ENCODE measurements at places on chromosomes 1 and 21.

GRCh38 chr21:16388291-16388690 is 658.5 kb downstream of the USP25 start:
- DNase-seq = no peak

GRCh38 chr1:225159793-225160192 is 230.3 kb downstream of the DNAH14 start:
- no peak for DNase-seq

DNA sequence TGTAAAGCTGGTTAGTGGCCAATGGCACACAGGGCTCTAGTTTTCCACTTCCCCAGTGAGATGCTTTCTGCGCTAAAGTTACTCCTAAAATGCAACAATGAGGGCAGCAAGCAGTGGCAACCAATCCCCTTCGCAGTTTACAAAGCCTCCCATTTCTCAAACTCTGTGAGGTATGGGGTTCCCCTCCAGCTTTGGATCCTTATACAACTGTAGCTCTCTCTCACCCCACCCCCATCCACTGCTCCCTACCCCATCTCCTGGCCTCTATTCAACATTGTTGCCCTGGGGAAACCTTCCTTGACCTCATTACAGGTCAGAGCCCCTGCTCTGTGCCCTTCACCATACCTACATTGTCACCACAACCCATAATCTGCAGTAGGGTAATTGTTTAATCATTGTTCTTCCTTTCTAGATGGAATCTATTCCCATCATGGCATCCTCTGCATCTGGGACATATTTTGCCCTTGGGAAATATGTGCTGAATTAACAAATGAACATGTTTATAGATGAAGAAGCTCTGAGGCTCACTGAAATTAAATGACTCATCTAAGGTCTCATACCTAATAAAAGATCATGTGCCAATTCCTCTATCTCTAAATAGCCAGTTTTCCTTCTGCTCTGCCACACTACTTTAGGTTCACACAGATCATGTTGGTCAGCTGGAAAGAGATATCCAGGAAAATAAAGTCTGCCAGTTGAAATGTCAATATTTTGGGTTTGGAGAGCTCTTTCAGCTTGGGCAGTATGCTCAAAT is 12.6 kb downstream of the KIAA0040 start:
- no peak for DNase-seq

DNA sequence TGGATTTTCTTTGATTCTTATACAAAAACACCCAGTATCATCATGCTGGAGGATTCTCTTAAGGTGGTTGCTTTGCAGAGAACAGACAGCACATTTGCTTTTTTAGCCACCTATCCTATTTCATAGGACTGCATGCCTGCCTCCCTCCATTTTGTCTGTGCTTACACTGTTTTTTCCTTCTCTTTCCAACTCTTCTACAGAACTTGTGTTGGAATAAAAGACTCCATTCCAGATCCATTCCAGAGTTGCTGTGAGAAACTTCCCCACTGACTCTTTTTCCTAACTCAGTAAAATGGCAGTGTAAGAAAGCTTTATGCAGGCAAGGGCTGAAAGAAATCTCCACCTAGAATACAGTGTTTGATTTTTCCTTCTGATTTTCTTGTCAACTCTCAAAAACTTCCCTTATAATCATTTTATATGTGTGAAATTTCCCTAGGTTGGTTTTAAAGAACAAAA is 5.2 kb upstream of the ARID1A start:
- DNase-seq = no peak

- no peak for DNase-seq
Measured at GRCh38 chr1:8415526-8416278, 97.8 kb downstream of the SLC45A1 start.

GRCh38 chr1:58627221-58627620 is 50.2 kb upstream of the TACSTD2 start:
- no peak for DNase-seq

DNA sequence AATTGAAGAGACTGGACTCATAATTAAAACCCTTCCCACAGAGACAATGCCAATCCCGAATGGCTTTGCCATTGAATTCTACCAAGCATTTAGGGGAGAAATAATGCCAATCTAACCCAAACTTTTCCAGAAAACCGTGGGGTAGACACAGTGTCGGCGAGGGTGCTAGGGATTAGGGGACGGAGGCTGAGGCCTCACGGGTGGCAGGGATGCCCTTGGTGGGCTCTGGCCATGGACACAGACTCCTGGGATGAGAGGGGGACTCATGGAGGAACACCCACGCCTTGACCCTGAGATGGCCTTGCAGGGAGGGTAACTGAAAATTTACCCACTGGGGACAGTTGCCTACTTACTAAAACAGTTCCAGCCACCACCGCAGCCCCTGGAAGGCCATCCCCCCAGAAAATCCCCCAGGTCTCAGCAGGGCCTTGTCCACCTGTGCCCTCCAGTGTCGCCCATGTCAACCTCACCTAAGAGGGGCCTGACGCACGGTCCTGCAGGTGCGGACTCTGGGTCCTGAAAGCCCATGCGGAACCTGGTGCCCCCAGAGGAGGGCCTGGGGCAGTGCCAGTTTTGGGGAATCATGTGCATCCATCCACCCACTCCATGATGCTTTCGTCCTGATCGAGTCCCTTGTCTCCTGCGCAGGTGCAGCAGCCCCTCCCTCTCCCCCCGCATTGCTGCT is 1.9 kb downstream of the KRTAP10-5 start:
- no peak for DNase-seq

- peak; percentile 30 for DNase-seq
Measured at GRCh38 chr1:3902571-3903091, 2.6 kb upstream of the C1orf174 start.

DNA sequence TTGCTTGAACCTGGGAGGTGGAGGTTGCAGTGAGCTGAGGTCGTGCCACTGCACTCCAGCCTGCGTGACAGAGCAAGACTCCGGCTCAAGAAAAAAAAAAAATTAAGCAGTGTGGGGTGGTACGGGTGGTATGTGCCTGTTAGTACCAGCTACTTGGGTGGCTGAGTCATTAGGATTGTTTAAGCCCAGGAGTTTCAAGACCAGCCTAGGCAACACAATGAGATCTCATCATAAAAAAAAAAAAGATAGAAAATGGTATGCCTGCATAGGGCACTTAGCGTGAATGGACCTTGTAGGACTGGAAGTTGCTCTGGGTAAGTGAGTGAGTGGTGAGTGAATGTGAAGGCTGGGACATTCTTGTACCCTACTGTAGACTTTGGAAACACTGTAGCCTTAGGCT is 37.0 kb downstream of the TBCE start:
- DNase-seq = no peak

- peak; percentile 72 for DNase-seq
Measured at GRCh38 chr1:3350506-3351261, 103.8 kb upstream of the ARHGEF16 start.

DNA sequence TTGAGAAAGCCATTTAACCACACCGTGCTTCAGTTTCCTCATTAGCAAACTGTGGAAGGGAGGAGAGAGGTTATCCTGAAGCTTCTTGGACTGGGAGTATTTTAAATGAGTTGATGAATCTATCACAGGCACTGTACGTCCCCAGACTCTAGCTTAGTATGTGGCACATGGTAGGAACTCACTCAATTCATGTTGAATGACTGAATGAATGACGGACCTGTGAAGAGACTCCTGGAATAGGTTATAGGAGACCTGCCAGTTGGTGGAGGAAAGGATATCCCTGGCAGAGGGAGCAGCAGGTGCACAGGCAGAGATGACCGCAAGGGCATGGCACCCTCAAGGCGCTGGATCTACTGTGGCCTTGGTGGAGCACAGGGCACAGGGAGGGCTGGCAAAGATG is 118.5 kb downstream of the HMGB4 start:
- no peak for DNase-seq

Data from occipital lobe (tissue), 3 donors.